ENCODE measurements at places on chromosomes 12 and 14. TPM values are rescaled to one million over a fixed set of nuclear protein-coding genes. Genes with fewer than 3 reads are reported as not detected.

C12orf56 gene
- 2.6 TPM for polyA plus RNA-seq

RGS6 gene
- not detected for polyA plus RNA-seq

- no peak overlapping the region for H3K4me3 ChIP-seq
- H3K36me3 ChIP-seq = peaks cover 50% of the 10 kb centered on the region
- DNase-seq = no peak
These were observed 50.6 kb downstream of the SCAF11 start for GRCh38 chr12:45939759-45940158.

DNA sequence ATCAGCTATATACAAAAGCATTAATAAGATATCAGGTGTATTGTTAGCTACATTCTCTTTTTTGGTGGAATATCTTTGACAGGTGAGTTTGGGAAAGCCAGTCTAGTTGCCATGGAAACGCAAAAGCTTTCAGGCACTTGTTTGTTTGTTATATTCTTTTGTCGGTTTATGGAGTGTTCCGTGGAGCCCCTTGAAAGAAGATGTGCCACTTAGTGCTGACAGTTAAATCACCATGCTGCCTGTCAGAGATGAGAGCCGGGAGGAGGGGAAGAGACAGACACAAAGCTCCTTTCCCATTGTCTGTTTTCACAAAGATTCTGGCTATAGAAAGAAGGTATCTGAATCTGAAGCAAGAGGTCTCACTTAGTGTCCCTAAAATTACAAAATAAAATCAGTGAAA lies 170.8 kb downstream of the SNAPC1 start:
- H3K4me3 ChIP-seq = no peak overlapping the region
- no peaks in the 10 kb centered on the region for H3K4me1 ChIP-seq
- no peaks in the 10 kb centered on the region for H3K27me3 ChIP-seq
- no peaks in the 10 kb centered on the region for H3K36me3 ChIP-seq
